ENCODE measurements at places on chromosomes 1 and 21.
A peak's percentile ranks its signal among the peaks of the same experiment; 100 is the strongest.

- no peak for DNase-seq
Observed at GRCh38 chr1:43426221-43426620, 27.5 kb downstream of the HYI start.

DNA sequence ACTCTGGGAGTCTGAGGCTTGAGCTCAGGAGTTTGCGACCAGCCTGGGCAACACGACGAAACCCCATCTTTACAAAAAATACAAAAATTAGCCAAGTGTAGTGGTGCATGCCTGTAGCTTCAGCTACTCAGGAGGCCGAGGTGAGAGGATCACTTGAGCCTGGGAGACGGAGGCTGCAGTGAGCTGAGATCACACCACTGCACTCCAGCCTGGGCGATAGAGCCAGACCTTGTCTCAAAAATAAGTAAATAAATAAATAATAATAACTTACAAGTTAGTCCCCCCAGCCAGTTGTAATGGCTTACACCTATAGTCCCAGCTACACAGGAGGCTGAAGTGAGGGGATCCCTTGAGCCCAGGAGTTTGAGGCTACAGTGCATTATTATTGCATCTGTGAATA, 21.7 kb upstream of the BTG2 start:
- no peak for DNase-seq

GRCh38 chr1:30360281-30360680, 363.1 kb downstream of the MATN1 start:
- no peak for DNase-seq

DNA sequence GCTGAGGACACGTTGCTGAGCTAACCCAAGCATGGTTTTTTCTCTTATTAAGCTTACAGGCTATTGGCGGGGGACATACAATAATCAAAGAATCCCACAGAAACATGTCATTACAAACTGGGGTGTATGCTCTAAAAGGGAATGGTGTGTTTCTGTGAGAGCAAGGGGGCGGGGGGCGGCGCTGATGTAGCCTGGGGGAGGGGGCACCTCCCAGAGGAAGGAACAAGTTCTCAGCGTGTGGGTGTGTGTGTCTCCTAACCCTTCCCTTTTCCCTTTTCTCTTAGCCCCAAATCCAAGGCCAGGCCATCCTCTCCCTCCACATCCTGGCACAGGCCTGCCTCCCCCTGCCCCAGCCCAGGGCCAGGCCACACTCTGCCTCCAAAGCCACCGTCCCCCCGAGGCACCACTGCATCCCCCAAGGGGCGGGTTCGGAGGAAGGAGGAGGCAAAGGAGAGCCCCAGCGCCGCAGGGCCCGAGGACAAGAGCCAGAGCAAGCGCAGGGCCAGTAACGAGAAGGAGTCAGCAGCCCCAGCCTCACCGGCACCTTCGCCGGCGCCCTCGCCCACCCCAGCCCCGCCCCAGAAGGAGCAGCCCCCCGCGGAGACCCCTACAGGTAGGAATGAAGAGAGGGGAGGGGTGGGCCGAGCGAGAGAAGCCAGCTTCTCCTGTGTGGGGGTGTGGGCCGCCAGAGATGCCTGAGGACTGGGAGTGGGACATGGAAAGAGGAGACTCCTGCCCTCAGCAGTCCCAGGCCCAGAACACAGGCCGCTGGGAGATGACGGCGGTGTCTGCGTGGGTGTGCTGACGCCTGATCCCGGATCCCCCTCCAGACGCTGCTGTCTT, 21.9 kb downstream of the MAP7D1 start:
- DNase-seq, result no peak

- DNase-seq, result no peak
Observed at GRCh38 chr1:117830222-117830621, 99.2 kb downstream of the GDAP2 start.

DNA sequence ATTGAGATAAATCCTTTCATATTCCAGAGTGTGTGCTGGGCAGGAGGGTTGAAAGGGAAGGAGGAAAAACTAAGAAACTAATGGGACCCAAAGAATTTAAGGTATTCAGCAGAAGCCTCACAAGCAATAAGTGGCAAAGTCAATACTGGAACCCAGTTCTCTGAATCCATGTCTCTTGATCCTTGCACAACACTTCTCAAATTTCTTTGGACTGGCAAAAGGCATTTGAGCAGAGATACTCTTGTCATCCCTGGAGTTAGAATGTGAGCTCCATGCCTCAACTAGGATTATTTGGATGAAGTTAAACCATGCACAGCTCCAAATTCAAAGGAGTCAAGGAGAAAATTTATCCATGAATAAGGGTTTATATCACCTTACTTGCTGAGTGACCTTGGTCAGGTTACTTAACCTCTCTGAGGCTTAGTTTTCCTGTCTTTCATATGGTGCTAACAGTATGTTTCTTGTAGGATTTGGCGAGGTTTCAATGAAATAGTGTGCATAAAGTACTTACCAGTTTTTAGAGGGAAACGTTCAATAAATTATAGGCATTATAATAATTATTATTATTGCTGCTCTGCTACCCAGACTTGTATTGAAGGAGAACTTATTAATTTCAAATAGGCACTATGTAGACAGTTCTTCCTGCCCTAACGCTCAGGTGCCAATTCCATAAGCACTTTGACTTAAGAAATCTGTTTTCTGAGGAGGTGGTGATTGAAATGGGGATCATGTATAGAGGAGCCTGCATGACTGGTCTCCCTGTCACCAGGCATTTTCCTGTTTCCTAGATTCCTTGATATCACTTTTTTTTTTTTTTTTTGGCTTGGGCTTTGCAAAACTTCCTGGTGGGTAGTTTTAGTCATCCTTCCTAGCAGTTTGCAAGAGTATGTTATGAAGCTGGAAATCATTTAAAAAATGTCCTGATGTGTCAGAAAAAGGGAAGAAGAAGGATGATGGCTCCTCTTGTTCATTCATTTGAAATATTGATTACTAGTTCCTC, 125.0 kb upstream of the JUN start:
- no peak for DNase-seq

DNA sequence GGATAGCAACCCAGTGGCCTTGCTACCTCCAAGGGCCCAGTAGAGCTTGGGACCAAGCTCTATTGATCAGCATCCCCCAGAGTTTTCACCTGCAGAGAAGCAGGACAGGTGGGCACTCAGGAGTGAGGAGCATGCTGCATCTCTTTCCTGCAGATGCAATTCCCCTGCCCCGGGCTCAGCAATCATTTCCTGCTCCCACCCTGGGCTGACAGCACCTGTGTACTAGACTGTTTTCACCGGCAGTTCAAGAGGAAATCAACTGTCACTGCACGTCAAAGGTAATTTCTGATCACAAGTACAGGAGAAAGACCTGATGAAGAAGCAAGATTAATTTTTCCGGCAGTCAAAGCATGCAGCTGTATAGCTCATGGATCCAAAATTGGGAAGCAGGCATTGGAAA, 8.8 kb upstream of the NT5C1A start:
- no peak for DNase-seq

DNA sequence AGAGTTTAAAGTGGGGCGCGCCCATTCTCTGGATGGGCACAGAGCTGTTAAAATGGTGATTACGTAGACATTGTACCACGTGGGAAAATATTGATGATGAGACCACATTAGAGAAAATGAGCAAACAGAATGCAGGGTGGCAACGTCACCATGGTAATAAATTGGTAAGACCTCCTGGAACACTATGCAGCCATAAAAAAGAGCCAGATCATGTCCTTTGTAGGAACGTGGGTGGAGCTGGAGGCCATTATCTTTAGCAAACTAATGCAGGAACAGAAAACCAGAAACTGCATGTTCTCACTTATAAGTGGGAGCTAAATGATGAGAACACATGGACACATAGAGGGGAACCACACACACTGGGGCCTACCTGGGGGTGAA, 53.5 kb upstream of the CLDN14 start:
- DNase-seq, result no peak

GRCh38 chr1:162973381-162973795, 95.8 kb upstream of the RGS4 start:
- no peak for DNase-seq

GRCh38 chr1:235366286-235366685, 941 bp upstream of the TBCE start:
- DNase-seq, result no peak

- no peak for DNase-seq
Observed at GRCh38 chr1:32813941-32814739, 3.0 kb downstream of the YARS1 start.

DNA sequence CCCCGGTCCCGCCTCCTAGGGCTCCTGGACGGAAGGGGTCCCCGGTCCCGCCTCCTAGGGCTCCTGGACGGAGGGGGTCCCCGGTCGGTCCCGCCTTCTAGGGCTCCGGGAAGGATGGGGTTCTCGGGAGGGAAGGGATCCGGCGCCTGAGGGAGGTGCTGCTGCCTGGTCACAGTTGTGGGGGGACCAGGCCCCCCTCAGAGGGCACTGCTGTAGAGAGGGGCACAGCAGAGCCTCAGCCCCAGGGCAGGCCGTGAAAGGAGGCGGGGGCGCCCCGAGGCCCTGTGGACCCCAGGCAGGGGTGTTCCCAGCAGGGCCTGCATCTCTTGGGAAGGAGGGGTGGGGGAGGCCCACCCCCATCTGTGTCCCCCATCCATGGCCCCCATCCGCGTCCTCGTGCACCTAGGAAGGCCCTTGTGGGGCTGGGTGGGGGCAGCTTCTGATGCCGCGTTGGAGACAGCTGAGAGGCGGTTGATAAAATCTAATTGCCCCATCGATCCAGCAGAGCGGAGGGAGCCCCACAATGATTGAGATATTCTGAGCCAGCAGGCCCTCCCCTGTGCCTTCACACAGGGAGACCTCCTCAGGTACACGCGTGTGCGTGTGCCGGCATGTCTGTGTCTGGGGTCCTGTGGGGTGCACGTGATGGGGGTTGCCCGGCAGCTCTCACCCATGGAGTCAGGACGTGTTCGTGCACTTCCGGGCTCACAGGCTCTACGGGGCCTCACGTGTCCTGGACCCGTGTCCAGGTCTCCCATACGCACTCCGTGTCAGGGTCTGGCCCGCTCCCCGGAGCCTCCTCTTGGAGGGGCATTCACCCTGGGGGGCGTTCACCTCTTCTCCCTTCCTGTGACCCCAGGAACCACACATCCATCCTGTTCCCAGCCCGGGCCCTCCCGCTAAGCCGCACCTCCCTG, 12.9 kb downstream of the SAMD11 start:
- no peak for DNase-seq

GRCh38 chr1:240190881-240191401, 99.3 kb downstream of the FMN2 start:
- no peak for DNase-seq

DNA sequence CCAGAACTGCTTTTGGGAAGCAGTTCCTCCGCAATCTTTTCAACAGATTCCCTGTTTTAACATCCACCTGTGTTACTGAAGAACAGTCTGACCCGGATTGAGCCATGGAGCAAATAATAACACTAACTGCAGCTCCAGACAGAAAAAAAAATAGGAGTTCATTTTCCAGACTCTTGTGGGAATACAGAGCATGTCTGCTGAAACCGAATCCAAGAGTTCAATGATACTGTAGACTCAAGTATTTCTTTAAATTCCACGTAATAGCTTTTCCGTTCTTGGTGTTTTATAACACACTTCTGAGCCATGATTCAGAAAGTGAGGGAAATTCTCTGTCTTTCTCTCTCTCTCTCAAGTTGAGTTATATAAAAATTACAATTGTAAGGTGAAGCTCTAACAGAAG, 60.6 kb downstream of the DDAH1 start:
- no peak for DNase-seq

DNA sequence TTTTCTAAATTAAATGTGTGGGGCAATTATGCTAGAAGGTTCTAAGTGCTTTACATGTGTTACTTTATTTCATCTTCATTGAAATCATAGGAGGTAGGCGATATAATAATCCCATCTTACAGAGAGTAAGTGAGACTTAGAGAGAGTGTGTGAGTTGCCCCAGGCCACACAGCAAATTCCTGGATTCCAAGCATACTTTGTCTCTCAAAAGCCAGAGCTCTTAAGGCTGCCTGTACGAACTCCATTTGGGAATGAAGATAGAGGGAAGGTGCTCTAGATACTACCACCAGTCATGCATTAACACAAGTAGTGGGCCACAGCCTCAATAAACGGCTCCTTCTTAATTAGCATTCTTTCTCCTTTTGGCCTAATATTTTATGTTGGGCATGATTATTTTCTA, 170.1 kb downstream of the SIPA1L2 start:
- no peak for DNase-seq

- no peak for DNase-seq
Observed at GRCh38 chr1:222370913-222371675, 176.8 kb downstream of the HHIPL2 start.

DNA sequence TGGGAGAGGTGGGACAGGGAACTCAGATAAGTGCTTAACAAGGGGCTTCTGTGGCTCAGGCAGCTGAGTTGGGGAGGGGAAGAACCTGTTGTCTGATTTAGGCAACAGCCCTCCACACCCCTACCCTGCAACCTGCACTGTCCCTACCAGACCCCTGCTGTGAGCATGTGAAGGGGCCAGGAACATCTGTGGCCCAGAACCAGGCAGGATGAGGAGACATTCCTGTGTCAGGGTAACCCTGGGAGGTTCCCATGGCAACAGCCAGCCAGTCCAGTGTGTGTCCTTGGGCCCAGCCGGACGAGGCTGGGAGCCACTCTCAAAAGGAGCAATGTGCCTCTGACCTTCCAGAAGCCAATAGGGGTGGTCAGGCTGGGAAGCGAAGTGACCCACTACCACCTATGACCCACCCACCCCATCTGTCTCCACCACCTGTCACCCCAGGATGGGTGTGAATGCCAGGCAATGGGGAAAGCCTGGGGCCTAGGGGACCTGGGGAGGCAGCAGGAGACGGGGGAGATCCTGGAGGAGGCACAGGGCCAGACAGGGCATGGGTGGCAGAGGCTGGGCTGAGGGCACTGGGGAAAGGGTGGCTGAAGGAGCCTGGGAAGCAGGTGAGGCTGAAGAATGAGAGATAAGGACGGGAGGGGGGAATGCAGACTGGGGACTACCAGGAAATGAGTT, 5.0 kb upstream of the PMVK start:
- DNase-seq, result peak; percentile 38

DNA sequence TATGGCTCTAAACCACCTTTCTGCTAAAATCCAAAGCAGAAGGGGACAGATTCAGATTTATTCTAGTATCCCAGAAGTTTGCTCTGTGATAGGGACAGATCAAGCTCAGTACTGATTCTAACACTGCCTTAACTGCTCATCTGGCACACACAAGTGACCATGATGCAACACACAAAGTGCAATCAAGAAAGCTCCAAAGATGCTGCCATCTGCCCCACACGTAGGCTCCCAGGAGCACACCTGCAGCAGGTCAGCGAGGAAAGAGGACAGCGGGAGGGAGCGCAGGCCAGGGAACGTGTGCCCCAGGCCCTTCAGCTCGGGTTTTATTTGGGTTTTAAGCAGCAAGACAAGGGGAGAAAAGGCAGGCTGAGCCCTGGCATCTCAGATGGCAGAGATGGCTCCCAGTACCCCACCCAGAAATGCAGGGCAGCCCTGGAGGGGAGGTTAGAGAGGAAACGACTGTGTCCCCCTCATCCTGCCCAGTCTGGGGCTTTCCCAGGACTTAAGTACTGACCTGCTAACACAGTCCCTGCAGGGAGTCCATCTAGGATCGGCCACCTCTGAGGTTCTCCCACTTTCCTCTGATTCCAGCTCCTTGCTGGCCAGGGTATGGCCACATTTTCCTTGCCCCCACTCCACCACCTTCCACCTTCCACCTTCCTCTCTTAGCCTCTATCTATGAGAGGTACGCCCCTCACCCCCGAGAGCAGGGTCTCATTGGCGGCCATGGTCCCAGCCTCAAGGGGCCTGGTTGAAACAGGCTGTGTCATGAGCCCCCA, 1.2 kb downstream of the TRIM11 start:
- DNase-seq, result no peak

All from CD8-positive, alpha-beta T cell (primary cell).